ENCODE measurements at places on chromosomes 6 and 20. TPM values are rescaled to one million over a fixed set of nuclear protein-coding genes. Genes with fewer than 3 reads are reported as not detected.

Gene TAAR9
- polyA plus RNA-seq: not detected

Gene RAET1G
- polyA plus RNA-seq: 0.47 TPM

Gene TNXB
- 139 TPM for polyA plus RNA-seq

Gene SEMG2
- polyA plus RNA-seq: not detected

Gene GTSF1L
- not detected for polyA plus RNA-seq

Gene LY6G6F
- polyA plus RNA-seq: not detected

Gene POM121L2
- polyA plus RNA-seq: not detected

Gene PARD6B
- 0.53 TPM for polyA plus RNA-seq

Gene RHAG
- 0.97 TPM for polyA plus RNA-seq

Gene DLK2
- 2.2 TPM for polyA plus RNA-seq

Gene LPA
- 0.21 TPM for polyA plus RNA-seq

Gene SLC22A7
- not detected for polyA plus RNA-seq

Gene NMBR
- not detected for polyA plus RNA-seq

Gene NR2E1
- not detected for polyA plus RNA-seq

Gene GRM4
- 1.9 TPM for polyA plus RNA-seq

Gene FAM83D
- polyA plus RNA-seq: 6.0 TPM

Gene DCBLD1
- polyA plus RNA-seq: 7.0 TPM

Gene ADGB
- polyA plus RNA-seq: not detected

Gene LGSN
- polyA plus RNA-seq: not detected

Gene SULF2
- 63.8 TPM for polyA plus RNA-seq

Gene POU5F1
- polyA plus RNA-seq: 0.64 TPM
